ENCODE measurements at places on chromosomes 7 and 10.

GRCh38 chr7:107995184-107996071 is 7.5 kb downstream of the LAMB1 start:
- no peak for DNase-seq

DNA sequence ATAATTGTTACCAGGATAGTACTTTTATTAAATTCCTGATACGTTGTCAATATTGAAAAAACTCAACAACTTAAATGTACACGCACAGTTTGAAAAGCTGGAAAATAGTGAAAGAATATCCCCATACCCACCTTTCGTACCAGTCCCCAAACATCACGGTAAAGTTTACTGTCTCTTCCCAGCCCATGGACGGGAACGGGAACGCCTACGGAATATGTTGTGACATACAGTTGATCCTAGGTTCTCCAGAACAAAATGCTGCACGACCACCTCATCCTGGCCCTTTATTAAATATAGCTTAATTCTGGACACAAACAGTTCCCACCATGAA is 527 bp upstream of the BCAP29 start:
- DNase-seq, result no peak

GRCh38 chr7:155660059-155660757 is 15.7 kb downstream of the RBM33 start:
- DNase-seq, result no peak

GRCh38 chr7:24026351-24026750 is 257.6 kb upstream of the NPY start:
- no peak for DNase-seq

DNA sequence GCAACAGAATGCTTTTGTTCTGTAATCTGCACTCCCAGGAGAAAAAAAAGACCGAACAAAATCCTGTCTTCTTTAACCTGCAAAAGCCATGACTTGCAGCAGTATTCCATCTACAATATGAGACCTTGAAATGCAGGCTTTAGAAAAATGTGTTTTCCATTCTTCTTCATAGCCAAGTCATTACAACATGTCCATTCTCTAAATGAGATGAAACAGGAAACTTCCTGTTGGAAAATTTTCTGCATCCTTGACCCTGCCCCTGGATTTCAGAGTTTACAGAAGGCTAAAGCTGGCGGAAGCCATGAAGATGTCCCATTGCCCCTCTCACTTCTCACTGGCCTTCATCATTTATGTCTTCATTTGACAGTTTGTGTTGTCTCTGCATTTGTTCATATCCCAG is 546.4 kb downstream of the TNS3 start:
- DNase-seq, result no peak

- no peak for DNase-seq
Measured at GRCh38 chr10:114350751-114351150, 53.6 kb downstream of the AFAP1L2 start.

DNA sequence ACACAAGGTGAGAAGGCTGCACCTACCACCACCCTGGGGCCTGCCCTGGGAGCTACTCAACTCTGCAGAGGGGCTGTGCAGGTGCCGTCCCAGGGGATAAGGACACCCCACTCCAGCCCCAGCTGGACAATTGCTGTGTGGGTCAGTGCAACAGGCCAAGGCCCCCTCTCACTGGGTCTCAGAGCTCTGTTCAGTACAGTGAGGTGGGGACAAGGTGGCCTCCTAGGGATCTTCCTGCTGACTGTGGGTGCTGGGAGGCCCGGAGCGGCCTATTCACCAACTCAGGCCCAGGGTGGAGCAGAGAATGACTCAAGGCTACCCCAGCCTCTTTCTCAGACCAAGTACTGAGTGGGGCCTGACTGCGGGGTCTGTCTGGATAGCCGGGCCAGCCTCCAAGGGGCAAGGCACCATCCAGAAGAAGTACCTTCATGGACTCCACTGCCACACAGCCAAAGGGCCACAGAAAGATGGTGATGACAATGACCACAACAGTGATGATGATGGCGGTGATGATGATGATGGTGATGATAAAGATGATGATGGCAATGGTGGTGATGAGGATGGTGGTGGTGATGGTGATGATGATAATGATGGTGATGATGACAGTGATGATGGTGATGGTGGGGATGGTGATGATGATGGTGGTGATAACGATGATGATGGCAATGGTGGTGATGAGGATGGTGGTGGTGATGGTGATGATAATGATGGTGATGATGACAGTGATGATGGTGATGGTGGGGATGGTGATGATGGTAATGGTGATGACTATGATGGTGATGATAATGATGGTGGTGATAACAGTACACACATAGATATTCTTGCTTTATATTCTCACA is 59.8 kb upstream of the DNAAF5 start:
- DNase-seq, result no peak

GRCh38 chr7:857661-858060 is 18.7 kb upstream of the GET4 start:
- no peak for DNase-seq

GRCh38 chr7:94190599-94191061 is 186.5 kb upstream of the BET1 start:
- no peak for DNase-seq
